ENCODE measurements at places on chromosomes 16 and 17.

GRCh38 chr16:66996983-66997358 is 8.6 kb downstream of the CES4A start:
- DNase-seq, result no peak

DNA sequence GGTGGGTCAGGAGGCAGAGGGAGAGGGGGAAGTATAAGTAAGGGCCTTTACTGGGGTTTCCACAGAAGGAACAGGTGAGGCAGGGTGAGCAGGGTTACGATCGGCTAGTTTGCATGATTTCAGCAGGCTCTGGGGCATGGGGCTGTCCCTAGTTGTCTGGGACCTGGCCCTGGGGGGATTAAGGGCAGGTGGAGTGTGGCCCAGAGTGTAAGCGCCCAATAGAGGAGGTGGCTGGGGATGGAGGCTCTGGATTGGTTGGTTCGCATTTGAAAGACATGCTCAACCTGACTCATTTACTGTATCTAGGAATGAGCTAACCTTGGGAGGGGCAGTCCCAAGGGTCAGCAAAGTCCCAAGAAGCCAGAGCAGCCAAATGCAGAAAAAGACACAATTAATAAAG is 230.3 kb downstream of the MAP2K4 start:
- DNase-seq, result no peak

GRCh38 chr16:79500286-79500685 is 100.3 kb downstream of the MAF start:
- DNase-seq, result no peak

DNA sequence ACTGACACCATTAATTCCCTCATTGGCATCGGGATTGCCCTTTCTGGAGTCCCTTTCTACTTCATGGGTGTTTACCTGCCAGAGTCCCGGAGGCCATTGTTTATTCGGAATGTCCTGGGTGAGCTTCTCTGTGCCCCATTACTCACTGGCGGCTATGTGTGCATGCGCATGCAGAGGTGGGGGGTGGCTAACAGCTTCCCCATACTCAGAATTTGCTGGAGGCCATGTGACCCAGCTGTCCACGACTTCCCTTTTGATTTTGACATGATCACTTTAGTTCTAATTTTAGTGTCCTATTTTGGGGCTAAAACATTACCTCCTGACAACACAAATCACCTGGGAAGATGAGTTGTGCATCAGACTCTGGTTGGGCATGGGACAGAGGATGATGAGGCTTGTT is 14.1 kb downstream of the SLC7A6OS start:
- DNase-seq, result no peak

- DNase-seq, result no peak
Observed at GRCh38 chr17:15456496-15456895, 10.9 kb downstream of the CDRT4 start.

DNA sequence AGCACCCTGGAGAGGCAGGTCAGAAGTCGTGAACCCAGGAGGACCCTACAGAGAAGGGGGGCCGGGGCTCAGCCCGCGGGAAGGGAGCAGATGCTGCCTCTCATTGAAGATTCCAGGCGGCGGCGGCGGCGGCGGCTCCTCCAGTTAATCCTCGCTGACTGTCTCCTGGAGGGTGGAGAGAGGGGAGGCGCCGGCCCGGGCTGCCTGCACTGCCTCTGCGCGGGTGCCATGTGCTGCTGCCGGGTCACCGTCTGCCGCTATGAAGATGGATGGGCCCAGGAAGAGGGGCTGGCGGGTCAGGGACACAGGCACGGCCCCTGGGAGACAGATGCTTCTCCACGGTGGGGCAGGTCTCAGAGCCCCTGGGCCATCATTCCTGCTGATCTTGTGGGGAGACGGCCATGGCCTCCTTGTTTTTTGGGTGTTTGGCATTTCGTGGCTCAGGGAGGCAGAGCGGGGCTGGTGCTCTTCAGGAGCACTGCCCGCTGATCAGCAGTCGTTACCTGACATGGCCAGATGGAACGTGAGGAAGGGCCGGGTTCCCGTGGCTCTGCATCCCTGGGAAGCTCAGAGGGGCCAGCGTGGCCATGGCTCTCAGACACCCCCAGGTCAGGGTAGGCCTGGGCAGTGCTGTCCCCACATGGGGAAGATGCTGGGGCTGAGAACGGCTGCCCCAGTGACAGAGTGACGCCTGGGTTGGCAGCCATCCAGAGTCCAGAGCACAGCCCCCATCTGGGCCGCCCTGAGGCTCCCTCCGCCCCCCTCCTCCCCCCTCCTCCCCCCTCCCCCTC is 36.1 kb downstream of the GINS2 start:
- DNase-seq, result no peak

- no peak for DNase-seq
Observed at GRCh38 chr17:64410750-64411490, 20.3 kb upstream of the PECAM1 start.

DNA sequence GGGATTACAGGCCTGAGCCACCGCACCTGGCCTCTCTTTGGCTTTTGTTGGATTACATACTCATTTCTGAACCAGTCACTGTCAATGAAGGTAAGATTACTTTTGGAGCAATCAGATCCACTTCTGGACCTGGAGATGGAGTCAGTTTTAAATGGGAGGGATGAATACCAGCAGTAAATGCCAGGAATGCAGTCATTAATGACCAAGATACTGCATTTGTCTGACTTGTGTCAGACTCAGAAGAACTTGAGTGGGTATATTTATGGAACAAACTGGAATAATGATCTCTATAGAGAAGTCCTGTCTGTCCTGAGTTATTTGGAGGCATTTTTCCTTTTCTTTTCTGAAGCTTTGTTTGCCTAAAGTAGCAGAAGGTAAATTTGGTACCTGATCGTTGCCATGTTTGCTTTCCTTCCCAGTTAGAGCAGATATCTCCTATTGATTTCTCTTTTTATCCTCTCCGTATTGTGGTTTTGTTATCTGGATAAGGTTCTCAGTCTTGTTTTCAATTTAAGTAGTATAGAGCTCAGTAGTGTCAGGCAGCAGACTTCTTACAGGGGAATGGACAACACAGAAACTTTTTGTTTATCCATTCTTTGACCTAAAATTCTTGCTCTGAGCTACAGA is 10.7 kb downstream of the NLK start:
- no peak for DNase-seq

- DNase-seq, result no peak
Observed at GRCh38 chr17:13977837-13978236, 91.5 kb upstream of the COX10 start.

- no peak for DNase-seq
Observed at GRCh38 chr16:28590384-28591340, 6.2 kb downstream of the SULT1A2 start.

DNA sequence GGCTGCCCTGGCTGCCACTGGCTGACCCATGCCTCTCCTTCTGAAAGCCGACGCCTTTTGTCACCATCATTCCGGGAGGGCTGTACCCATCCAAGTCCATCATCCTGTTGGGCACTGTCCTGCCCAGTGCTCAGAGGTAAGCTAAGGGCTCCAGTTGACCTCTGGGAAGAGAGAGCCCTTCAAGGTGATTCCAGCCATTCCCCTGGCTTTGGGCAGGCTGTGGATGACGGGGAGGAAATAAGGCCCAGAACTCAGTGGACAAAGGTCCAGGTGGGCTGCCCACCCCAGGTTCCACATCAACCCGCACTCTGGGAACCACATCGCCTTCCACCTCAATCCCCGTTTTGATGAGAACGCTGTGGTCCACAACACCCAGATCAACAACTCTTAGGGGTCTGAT is 45.8 kb downstream of the NOS2 start:
- DNase-seq, result no peak

GRCh38 chr17:20156196-20157000 is 147.2 kb downstream of the SPECC1 start:
- DNase-seq, result no peak

GRCh38 chr16:89517128-89517527 is 8.9 kb downstream of the SPG7 start:
- DNase-seq, result no peak

GRCh38 chr17:4967539-4968485 is at the start of gene SPAG7:
Gene SPAG7 (minus strand): TSS chr17:4967817. CDS start chr17:4967804, 13 bp downstream.
- peak; percentile 87 for DNase-seq

- no peak for DNase-seq
Observed at GRCh38 chr16:10762336-10763016, 18.8 kb downstream of the NUBP1 start.

DNA sequence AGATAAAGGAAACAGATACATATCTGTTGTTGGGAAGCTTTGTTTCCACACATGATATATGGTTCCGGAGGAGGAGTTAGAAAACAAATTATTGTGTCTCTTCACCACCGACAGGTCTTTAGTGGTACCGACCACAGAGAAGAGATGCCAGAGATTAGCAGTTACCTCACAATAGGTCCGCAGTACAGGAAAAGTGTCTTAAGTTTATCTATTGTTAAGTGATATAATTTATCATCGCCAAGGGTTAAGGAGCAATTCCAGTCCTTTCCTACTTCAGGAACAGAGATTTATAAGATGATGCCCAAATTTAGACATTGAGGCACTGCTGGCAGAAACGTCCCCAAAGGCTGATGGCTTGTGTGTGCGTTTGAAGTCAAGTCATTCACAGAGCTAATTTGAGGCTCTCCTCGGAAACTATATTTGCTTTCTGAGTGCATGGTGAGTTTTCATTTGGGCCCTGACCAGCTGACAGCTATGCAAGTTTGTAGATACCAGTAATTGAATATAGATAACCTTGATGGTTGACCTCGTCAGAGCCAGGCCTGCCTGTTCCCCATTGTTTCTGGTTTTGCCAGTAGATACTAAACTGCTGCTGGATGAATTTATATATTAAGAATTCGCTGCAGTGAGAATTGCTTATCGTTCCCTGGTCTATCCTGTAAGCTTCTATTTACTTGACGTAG is 196.4 kb upstream of the IRX3 start:
- no peak for DNase-seq

- no peak for DNase-seq
Observed at GRCh38 chr17:82734987-82735866, at the start of gene FN3K. Gene FN3K (plus strand): TSS chr17:82735615. CDS start chr17:82735637, 22 bp downstream.

GRCh38 chr16:54327609-54328008 is 41.0 kb upstream of the IRX3 start:
- no peak for DNase-seq

- DNase-seq, result no peak
Observed at GRCh38 chr16:59392911-59393310, 658.8 kb upstream of the GOT2 start.

DNA sequence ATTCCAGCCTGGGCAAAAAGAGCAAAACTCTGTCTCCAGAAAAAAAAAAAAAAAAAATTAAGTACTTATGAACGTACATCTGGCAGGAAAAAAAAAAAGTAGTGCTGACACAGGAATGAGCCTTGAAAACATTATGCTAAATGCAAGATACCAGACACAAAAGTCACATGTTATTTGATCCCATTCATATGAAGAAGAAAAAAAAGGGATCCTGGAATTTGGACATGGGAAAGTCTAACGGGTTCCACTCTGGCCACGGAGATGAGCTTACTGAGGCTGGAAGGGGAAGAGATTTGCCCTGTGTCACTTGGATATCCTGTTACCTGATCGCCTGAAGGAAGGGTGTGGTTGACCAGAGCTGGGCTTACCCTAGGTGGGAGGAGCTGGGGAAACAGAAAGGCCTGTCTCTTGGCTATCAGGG is 251.9 kb downstream of the PARN start:
- no peak for DNase-seq

- DNase-seq, result no peak
Observed at GRCh38 chr17:44925731-44926697, 10.7 kb upstream of the GFAP start.

- DNase-seq, result no peak
Observed at GRCh38 chr17:79473876-79474440, 136.9 kb downstream of the RBFOX3 start.

- no peak for DNase-seq
Observed at GRCh38 chr16:84132527-84133285, 12.3 kb downstream of the HSDL1 start.

GRCh38 chr17:48253975-48254374 is 146.4 kb downstream of the SNX11 start:
- no peak for DNase-seq

DNA sequence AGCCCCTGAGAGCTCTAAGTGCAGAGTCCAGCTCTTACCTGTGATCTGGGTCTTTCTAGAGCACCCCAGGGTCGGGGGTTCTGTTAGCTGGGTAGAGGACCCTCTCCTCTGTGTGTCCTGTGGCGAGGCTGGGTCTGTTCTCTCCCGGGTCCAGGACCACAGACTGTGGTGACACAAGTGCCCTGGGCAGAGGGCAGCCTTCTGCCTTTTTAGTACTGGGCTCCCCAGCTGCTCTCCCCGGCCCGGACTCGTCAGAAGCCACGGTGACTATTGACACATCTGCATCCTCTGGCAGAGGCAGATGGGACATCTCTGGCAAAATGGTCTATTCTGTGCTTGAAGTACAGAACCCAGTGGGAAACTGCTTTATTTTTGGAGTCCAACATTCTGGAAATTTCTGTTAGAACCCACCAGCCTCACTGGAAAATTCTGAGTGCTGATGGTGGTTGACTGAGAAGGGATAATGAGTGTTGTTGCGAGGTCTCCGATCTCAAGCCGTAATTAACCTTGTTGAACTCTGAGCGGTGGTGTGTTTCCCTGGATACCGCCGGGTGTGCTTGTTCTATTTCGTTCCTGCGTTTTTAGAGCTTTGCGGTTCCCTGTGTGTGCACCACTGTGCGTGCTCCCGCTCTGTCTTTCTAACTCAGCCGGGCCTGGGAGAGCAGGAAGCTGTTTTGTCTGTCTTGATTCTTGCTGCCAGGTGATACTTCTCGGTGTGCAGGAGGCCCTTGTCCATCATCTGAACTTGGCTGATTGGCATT is 26.0 kb upstream of the NUDT16L1 start:
- DNase-seq, result no peak
